Hippocampal formation (tissue), 2 donors: ENCODE measurements at places on chromosomes 11 and 22.

DNA sequence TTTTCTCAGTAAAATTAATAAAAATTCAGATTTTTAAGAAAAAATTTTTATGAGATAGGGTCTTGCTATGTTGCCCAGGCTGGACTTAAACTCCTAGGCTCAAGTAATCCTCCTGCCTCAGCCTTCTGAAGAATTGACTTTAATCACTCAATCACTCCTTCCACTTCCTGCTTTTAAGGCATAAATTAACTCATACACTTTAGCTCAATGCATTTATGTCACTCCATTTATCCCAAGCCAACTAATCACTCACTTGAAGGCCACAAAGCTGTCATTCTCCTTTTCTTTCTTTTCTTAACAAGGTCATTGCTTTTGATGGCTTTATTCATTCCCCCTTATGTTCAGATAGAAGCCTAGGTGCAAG, 877 bp downstream of the ALG9 start:
- DNase-seq, result no peak

DNA sequence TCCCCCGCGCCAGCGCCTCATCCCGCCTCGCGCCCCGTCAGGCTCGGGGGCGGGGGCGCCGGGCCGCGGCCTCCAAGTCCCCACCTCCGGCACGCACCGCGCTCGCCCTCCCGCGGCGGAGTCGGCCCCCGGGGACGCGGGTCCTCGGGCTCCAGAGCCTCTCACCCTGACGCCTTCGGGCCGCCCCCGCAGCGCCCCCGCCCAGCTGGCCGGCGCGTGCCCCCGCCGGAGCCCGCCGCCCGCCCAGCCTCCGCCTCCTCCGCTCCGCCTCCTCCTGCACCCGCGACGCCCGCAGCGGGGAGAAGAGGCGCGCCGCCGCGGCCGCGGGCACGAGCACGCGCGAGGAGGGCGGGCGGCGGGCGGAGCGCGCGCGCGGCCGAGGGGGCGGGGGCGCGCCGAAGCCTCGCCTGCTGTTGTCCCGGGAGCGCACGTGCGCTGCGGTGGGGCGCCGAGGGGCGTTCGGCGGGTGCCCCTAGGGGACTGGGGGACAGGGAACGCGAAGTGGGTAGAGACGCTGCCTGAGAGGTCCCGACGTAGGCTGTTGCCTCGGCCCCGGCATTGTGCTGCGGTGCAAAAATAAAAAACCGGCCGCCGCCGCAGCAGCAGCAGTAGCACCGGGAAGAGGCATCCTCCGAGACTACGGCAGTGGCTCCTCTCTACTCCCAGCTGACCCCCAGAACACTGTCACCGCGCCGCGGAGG, 87.4 kb upstream of the ARHGAP32 start:
- DNase-seq, result peak; percentile 39

GRCh38 chr11:65305501-65306268, 9.0 kb upstream of the CDC42EP2 start:
- DNase-seq, result no peak

GRCh38 chr11:10906521-10906920, 48.7 kb upstream of the ZBED5 start:
- DNase-seq, result no peak

DNA sequence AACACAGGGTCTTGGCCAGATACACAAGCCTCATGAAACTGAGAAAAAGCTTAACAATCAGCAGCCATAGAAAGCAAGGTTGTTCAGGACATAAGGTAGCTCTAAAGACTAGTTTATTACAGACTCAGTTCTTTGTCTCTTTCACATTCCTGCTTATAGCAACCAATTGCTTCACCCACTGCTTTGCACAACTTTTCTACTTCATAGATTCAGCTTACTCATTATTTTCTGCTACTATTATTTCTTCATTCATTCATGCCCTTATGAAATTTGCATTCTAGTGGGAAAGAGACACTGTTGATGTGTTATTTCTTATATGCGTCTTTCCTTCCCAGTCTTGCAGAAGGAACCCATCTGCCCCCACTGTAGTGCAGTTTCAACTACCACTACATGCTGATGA, 4.7 kb downstream of the CCDC34 start:
- no peak for DNase-seq

- DNase-seq, result no peak
Observed at GRCh38 chr22:24997023-24997422, 44.5 kb downstream of the KIAA1671 start.

DNA sequence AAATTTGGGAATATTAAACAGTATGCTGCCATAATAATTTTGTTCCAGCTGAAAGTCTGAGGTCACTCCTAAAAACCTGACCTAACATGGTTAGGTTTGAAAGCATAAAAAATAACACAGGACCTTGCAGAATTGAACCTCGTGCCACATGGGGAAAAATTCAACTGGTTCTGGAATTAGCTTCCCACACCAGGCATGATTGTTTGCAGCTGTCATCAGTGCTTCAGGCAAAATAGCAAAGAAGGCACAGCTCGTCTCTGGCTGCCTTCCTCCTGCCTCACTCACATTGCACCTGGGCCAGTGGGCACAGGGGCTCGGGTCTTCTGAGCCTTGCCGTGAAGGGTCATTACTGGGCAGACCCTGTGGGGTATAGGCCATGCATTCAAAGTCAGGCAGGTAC, 153.8 kb upstream of the ARHGAP20 start:
- DNase-seq, result no peak

GRCh38 chr11:65884716-65885092, 3.6 kb downstream of the FIBP start:
- DNase-seq, result peak; percentile 47
